RPMI7951 (cell line): ENCODE measurements at places on chromosomes 1 and 21. TPM values are rescaled to one million over a fixed set of nuclear protein-coding genes. Genes with fewer than 3 reads are reported as not detected.
A peak's percentile ranks its signal among the peaks of the same experiment; 100 is the strongest.

PPIAL4G gene
- not detected in 2 replicates for total RNA-seq

PRELP gene
- total RNA-seq: not detected in 2 replicates

OR6P1 gene
- not detected in 2 replicates for total RNA-seq

CIART gene
- total RNA-seq: 11.8 and 12.0 TPM in 2 replicates

ELF3 gene
- total RNA-seq: not detected in 2 replicates

CFHR4 gene
- not detected in 2 replicates for total RNA-seq

RNF223 gene
- not detected in 2 replicates for total RNA-seq

ATP1A4 gene
- total RNA-seq: not detected in 2 replicates

SLC45A3 gene
- 4.4 and 4.7 TPM in 2 replicates for total RNA-seq

GRCh38 chr1:119733754-119734153, 22.0 kb downstream of the PHGDH start:
- DNase-seq: no peak

- no peak for DNase-seq
Measured at GRCh38 chr1:100930494-100930893, 34.6 kb downstream of the SLC30A7 start.

DNA sequence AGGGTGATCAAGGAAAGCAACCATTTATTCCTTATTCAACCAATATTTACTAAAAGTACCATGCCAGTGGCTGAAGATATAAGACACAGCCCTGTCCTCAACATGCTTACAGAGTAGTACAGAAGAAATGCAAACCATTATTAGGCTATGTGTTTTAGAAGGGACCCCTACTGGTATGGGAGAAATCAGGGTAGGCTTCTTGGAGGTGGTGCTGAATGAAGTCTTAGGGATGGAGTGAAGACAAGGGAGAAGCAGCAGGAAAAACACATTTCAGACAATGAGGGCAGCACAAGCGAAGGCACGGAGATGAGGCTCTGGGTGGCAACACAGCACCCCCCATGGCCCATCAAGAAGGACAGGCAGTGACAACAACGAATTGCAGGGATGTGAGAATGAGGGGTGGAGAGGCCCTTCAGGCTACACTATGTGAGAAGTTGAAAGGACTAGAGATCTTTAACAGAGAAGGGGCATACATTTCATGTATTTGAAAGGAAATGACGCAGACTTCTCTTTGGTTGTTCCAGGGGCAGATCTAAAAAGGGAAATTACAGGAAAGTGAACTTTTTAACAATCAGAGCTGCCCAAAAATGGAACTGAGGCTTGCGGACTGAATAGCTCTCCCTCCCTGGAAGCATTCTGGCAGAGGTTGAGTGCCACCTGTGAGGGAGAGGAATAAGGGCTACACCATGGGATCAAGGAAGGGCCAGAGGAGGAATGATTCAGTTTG, 16.8 kb upstream of the CD58 start:
- no peak for DNase-seq

GRCh38 chr1:116510361-116510760, 60.5 kb downstream of the CD58 start:
- DNase-seq: peak; percentile 84

DNA sequence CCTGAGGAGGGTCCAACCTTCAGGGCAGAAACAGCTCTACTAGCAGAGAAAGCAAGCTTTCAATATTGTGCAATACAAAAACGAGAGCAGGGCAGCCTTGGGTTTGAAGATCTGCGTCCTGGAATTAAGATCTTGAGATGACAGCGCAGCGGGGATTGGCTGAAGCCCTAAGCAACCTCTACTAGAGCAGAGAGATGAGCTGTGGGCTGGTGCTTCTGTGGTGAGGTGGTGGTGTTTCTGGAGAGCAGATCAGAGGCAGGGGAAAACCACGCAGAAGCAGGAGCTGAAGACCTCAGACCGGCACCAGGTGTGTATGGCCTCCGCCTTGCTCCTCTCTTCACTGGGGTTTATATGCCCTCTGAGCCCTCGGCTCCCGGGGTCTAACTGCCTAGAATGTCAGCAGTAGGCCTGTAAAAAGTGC, 12.5 kb downstream of the TRAF3IP3 start:
- DNase-seq: no peak

GRCh38 chr1:117541585-117541984, 64.3 kb upstream of the TENT5C start:
- no peak for DNase-seq

- no peak for DNase-seq
Measured at GRCh38 chr1:106699433-106699832, 357.0 kb upstream of the PRMT6 start.

DNA sequence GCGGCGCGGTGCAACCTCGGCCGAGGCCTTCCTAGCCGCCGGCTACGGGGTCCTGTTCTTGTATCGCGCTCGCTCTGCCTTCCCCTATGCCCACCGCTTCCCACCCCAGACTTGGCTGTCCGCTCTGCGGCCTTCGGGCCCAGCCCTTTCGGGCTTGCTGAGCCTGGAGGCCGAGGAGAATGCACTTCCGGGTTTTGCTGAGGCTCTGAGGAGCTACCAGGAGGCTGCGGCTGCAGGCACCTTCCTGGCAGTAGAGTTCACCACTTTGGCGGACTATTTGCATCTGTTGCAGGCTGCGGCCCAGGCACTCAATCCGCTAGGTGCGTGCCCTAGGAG, 379 bp downstream of the PPCS start:
- peak; percentile 61 for DNase-seq

DNA sequence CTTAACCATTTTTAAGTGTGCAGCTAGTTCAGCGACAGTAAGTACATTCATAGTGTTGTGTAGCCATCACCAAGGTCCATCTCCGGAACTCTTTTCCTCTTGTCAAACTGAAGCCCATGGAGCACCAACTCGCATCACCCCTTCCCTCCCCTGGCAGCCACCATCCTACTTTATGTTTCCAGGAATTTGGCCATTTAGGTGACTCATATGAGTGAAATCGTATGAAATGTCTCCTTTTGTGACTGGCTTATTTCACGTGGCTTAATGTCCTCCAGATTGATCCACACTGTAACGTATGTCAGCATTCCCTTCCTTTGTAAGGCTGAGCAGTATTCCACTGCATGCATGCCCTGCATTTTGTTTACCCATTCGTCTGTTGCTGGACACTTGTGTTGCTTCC, 2.5 kb downstream of the COL6A2 start:
- DNase-seq: peak; percentile 86

GRCh38 chr1:42170779-42171621, 6.5 kb upstream of the GUCA2A start:
- DNase-seq: no peak

- DNase-seq: no peak
Measured at GRCh38 chr1:50426702-50427085, 3.5 kb upstream of the DMRTA2 start.

DNA sequence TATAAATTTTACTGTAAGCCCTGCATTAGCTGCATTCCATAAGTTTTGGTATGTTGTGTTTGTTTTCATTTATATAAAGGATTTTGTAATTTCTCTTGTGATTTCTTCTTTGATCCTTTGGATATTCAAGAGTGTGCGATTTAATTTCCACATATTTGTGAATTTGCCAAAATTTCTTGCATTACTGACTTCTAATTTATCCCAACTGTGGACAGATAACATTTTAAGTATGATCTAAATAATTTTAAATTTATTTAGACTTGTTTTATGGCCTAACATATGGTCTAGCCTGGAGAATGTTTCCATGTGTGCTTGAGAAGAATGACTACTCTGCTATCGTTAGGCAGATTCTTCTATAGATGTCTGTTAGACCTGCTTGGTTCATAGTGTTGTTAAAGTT, 23.2 kb downstream of the RPE65 start:
- DNase-seq: no peak
